AG09319 (cell line): ENCODE measurements at places on chromosomes 7 and 10.

DNA sequence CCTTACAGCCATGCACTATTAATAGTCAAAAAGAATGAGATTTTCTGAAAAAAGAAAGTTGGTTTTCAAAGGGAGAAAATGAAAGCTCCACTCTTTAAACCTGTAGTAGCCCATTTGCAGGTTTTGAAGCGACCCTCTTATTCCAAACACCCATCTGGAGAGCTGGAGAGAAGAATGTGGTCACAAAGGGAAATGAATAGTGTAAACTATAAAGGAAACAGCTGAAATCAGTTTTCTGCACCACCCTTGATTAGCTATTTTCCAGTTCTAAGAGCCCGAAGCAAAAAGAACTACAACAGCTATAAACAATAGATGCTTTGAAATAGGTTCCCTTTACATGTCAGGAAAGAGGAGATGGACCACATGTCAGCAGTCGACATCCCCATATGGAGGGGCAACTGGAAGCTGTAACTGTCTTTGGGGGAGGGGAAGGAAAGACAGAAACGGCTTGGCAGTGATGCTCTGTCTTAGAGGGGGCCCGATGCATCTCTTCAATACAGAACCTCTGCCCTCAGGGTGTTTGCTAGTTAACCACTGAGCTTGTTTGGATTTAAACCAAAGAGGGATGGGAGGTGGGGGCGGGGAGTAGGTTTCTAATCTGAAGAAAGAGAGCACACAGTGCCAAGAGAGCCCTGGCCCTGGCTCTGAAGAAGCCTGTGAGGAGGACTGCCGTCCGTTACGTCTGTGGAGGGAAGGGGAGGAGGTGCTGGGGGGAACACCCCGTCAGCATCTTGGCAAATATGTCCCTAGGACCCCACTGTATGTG, 55.3 kb downstream of the CPVL start:
- no peak for DNase-seq

DNA sequence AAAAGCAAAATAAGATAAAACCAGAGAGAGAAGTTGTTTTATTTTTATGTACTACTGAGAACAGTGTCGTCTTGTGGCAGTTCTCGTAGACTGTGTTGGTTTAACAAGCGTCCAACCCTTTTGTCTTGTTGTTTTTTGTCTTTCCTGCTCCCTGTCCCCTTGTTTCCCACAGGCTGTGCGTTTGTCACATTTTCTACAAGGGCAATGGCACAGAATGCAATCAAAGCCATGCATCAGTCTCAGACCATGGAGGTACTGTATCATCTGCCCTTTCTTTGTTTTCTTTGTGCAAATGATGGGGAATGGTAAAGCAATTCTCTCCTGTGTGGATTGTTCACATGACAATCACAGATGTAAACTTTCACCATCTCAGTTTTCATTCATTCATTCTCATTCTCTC, 248.8 kb downstream of the CELF2 start:
- no peak for DNase-seq

DNA sequence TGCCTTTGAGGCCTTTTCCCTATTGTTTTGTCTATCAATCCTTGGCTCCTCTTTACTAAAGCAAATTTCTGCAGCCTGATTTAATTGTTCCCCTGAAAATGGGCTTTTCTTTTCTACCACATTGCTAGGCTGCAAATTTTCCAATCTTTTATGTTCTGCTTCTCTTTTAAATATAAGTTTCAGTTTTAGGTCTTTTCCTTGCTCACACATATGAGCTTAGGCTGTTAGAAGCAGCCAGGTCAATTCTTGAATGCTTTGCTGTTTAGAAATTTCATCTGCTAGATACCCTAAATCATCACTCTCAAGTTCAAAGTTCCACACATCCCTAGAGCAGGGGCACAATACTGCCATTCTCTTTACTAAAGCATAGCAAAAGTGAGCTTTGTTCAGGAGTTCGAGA, 159.6 kb downstream of the ARL4A start:
- DNase-seq: no peak

GRCh38 chr7:17580141-17580540, 281.7 kb downstream of the AHR start:
- DNase-seq: no peak

DNA sequence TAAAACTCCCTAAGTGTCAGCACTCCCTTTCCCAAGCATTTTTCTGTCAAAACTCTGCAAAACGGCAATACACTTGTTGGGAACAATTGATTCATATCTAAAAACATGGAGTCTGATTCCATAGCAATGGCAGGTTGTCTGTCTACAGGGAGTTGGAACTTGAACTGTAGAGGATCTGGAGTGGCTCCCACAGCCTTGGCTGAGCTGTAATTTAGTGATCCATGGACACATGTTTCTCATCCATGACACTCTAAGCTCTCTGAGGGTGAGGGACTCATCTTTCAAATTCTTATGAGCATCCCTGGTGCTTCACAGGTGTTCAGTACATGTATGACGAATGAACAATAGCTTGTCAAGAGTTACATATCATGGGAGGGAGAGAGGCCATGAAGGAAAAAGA, 466.1 kb downstream of the GRID1 start:
- no peak for DNase-seq

- DNase-seq: no peak
Measured at GRCh38 chr7:131945313-131945911, 389.0 kb upstream of the PODXL start.

DNA sequence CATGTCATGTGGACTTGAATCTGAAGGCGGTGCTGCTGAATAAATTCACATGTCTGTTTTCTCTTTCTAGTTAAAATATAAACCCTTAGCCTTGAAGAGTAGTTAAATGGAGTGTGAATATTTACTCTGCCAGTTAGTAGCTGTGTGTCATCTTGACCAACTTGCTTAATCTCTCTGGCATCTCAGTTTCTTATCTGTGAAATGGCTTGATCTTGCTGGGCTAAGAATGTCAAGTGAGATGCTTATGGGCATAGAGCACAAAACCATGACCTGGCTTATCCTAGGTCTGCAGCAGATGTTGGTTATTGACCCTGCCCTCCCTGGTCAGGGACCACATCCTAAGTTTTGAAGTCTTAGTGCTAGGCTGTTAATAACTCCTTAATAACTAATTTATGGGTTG, 16.6 kb downstream of the ARID5B start:
- no peak for DNase-seq

- DNase-seq: no peak
Measured at GRCh38 chr7:98656899-98657298, 39.8 kb downstream of the NPTX2 start.

- DNase-seq: no peak
Measured at GRCh38 chr7:158345731-158346130, 241.9 kb downstream of the PTPRN2 start.

DNA sequence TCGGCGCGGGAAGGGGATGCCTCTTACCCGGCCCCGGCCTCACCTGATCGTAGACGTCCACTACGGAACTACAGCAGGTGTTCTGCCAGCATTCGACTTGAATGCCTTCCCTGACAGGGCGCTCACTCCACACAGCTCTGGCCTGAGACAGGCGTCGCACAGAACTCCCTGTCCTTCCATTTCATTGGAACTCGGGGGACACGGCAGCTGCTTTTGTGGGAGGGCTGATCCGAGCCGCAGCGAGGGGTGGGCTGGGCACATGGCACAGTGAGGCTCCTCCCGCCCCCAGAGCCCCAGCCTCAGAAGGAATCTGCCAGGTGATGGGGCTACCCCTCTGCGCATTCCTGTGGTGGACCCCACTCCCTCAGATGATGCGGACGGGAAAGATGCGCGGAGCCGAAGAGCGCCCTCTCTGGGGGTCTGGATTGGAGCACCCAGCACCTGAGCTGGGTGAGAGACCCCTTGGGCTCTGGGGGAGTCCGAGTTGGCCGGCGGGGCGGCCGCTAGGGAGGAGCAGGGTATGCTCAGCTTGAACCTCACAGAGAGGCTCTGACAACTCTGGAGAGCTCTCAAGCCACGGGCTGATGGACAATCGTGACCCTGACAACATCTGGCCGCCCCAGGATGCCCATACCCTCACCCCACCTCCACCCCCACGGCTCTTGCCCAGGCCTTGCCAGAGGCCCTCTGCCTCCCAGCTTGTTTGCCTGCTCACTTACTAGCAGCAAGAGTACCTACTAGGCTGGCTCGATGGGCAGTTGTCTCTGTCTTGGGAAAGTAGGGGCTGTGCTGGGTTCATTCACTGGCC, 36.6 kb downstream of the RASGEF1A start:
- no peak for DNase-seq

- peak; percentile 43 for DNase-seq
Measured at GRCh38 chr10:26556748-26557640, 118.9 kb downstream of the APBB1IP start.

DNA sequence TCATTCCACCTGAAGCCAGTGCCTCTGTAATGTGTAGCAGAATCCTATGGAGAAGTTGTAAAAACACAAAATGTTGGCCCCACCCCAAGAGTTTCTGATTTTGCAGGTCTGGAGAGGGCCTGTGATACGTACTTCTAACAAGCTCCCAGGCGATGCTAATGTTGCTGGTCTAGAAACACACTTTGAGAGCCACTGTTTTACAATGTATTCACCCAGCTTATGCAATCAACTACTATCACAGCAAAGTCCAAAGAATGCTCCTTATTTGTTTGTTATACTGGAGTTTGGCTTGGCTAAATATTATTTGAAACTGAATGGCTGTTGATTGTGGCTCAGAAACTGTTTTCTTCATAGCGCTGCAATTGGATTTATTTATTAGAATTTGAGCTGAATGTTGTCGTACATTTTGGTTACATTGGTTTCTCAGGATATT, 44.3 kb downstream of the DNAJB9 start:
- DNase-seq: no peak

DNA sequence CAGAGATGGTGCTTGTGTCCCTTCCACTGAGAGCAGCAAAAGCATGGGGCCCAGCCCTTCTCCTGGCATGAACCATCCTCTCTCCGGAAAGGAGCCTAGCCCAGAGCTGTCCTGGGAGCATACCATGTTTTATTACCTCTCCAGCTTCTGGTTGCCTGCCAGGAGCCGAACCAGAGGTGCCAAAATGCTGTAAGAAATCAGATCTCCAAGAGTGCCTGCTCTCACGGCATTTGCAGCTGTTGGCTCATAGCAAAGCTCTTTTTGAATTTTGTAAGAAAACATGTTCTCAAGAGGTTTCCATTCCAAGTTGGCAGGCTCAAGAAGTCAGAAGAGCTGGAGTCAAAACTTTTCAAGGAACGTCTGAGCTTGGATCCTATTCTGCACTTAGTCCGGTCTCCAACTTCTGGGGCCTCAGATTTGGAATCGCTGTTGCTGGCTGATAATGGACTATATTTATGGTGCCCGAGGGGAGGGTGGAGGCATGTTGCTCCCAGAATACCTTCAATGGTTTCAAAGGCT, 211.7 kb upstream of the MKI67 start:
- DNase-seq: no peak

DNA sequence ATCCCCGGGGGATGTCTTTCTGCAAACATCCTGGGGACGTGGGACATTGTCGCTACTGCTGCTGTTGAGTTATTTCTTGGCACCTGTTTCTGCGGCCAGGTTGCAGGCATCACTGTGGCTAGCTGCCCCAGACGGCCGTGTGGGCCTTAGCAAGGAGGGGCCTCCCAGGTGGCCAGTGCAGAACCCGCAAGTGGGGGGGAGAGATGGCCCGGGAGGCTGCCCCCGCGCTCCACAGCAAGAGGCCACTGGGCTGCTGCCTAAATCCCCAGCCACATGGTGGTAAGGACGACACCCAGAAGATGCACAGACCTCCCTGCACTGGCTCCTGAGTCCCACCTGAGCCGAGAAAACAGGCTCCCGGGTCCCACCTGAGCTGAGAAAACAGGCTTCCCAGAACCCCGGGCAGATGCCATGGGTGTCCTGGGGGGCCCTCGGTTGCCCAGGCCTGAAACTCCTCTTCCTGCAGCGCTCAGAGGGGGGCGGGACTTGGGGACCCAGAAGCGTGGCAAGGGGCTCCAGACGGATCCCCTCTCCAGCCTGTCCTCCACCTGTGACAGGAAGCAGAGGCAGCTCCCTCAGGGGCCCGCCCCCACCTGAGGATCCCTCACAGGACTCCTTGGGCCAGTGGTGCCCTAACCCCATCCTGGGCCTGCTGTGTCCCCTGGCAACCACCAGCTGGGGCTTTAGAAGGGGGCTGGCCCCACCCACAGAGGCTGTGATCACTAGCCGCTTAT, 952 bp upstream of the MAFK start:
- no peak for DNase-seq

GRCh38 chr7:121286742-121287734, 41.8 kb upstream of the WNT16 start:
- no peak for DNase-seq

GRCh38 chr7:141525973-141526514, 25.2 kb upstream of the AGK start:
- DNase-seq: no peak

- DNase-seq: no peak
Measured at GRCh38 chr7:55657654-55658053, 85.4 kb upstream of the VOPP1 start.

GRCh38 chr7:149621776-149622175, 124.2 kb upstream of the ZNF746 start:
- no peak for DNase-seq

GRCh38 chr7:37832194-37832593, 16.2 kb upstream of the NME8 start:
- DNase-seq: no peak

DNA sequence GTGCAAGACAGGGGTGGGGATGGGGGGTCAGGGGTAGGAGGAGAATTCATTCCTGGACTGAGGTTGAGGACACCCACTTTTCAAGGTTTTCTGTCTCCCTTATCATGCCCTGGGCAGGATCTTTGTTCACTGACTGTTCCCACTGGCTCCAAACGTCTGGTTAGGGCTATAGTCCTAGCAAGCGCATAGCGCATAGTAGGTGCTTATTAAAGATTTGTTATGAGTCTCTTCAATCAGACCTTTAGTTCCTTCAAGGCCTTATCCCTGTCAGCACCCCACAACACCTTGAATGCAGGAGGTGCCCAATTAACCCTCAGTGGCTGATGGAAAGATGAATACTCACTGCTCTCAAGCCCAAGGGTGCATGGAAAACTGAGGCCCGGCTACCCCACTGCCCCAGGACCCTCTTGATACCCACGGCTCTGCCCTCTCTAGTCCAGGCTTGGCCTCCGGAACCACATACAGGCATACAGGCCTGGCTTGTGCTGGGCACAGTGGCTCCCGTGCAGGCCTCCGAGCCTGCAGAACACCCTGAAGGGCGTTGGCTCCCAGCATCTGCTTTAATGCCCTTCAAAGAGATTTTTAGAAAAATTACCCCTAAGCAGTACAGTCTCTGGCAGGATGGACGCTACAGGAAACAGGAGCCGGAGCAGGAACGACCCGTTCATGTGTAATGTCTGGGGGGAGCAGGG, 177.7 kb downstream of the SH3PXD2A start:
- DNase-seq: no peak

DNA sequence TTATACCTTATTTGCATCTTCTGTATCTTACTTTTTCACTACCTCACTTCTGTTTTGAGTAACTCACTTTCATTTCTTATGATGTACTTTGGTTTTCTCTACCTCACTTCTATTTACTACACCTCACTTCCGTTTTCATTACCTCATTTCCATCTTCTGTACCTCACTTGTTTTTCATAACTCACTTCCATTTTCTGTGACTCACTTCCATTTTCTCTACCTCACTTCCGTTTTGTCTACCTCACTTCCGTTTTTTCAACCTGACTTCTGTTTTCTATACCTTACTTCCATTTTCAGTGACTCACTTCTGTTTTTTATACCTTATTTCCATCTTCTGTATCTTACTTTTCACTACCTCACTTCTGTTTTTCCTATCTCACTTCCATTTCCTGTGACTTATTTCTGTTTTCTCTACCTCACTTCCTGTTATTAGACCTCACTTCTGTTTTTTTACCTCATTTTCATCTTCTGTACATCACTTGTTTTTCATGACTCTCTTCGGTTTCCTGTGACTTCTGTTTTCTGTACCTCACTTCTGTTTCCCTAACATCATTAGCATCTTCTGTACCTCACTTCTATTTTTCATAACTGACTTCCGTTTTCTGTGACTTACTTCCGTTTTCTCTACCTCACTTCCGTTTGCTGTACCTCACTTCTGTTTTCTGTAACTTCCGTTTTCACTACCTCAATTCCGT, 493.1 kb upstream of the AKR1E2 start:
- DNase-seq: no peak
